ENCODE measurements at places on chromosomes 1 and 21.

GRCh38 chr1:67601955-67602354, 83.0 kb upstream of the GADD45A start:
- DNase-seq: no peak

DNA sequence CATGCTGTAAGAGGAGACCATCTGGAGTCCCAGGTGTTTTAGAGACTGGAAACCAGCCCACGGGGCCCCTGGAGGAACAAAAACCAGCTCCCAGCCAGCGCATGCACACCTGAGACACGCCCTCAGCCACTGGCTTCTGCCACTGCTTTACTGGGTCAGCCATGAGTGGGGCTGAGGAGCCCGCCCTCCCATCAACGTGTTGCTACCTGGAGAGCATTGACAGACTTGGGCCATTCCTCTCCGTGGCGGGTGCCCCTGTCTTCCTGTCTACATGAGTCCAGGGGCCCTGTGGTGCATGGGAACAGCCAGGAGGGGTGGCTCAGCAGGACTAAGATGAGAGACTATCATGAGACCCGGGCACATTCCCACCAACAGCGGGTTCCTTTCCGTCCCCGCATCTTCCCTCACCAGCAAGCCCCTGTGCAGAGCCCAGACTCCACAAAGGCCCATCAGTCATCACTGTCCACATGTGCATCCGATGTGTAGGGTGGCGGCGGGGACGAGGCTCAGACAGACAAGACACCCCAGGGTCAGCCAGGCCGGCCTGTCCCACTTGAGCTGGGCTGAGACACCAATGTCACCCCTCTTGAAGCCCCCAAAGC, 45.4 kb upstream of the POFUT2 start:
- no peak for DNase-seq

- DNase-seq: peak; percentile 64
Observed at GRCh38 chr1:168603501-168604110, 27.2 kb downstream of the XCL1 start.

GRCh38 chr21:46159841-46160656, 4.7 kb upstream of the FTCD start:
- no peak for DNase-seq

DNA sequence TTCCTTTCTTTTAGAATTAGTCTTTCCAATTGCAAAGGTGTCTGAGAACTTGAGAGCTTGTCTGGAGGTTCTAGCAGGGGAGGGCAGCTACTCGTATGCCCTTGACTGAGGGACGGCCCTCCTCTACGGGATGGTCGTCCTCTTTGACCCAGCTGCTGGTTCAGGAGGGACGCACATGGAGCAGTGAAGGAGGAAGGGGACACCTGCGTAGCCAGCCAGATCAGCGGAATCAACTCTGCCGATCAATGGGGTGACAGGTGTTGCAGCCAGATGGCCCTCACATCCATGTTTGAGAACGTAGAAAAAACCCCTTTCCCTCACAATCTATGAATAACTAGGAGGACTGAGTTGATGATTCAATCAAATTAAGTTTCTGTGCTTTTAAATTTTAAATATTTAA, 15.7 kb upstream of the A3GALT2 start:
- no peak for DNase-seq

- no peak for DNase-seq
Observed at GRCh38 chr1:245389873-245390272, 235.1 kb downstream of the KIF26B start.

DNA sequence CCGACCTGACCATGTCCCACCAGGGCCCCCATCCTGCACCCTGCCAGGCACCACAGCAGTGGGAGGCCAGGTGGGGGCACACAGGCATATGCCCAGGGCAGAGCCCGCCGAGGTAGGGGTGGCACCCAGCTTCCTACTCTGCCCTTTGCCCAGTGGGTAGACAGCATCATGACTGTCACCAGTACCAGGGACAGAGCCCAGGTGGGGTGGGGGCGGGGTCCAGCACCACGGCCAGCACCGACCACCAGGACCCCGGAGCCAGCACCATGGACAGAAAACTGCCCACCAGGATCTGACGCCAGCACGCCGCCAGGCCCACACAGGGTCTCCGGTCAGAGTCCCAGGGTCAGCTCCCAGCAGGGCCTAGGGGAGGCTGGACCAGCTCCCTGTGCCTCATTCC, 3.8 kb downstream of the TAS1R3 start:
- no peak for DNase-seq

DNA sequence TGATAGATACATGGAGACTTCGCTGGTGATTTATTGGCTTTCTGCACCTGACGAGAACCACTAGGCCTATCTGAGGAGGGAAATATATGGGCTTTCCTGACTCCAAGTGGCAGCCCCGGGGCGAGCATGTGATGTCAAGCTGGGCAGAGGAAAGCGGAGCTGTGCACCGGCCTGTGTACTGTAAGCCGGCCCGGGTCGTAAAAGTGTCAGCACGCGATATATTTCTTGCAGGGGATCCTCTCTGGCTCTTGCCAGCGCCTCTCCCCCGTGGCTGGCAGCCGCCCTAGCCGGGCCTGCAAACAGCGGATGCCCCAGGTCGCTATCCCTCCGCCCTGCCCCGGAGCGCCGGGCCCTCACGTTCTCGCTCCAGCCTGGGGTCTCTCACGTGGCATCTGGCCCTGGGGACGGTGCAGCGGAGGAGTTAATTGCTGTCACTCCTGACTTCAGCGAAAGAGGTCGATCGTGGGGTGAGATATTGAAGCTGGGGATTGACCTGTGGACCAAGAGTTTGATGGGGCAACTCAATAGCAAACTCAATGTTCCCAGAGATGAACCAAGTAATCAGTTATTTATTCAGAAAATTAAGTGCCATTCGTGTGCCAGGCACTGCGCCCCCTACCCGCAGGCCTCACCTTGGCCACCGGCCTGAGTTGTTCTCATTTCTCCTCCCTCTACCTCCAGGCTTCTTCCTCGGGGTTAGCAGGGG, 41.0 kb upstream of the HAO2 start:
- peak; percentile 8 for DNase-seq

- no peak for DNase-seq
Observed at GRCh38 chr1:230211436-230212145, 144.6 kb downstream of the GALNT2 start.

DNA sequence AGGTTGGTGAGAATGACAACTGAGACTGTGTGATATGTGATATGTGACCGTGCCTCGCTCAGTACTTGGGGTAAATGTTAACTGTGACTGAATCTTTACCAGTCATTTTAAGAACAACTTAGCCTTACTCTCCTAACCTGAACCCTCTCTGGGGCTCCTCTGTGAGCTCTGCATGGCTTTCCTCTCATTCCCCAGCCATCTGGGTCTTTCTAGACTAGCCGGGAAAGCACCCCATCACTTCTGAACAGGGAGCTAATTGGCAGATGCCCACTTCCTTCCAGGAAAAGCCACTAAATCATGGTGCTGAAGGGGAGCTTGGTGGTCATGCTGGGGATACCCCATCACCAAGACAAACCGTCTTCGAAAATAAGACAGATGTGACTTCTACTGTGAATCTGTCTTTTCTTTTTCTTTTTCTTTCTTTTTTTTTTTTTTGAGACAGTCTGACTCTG, 16.5 kb upstream of the FOXO6 start:
- no peak for DNase-seq

DNA sequence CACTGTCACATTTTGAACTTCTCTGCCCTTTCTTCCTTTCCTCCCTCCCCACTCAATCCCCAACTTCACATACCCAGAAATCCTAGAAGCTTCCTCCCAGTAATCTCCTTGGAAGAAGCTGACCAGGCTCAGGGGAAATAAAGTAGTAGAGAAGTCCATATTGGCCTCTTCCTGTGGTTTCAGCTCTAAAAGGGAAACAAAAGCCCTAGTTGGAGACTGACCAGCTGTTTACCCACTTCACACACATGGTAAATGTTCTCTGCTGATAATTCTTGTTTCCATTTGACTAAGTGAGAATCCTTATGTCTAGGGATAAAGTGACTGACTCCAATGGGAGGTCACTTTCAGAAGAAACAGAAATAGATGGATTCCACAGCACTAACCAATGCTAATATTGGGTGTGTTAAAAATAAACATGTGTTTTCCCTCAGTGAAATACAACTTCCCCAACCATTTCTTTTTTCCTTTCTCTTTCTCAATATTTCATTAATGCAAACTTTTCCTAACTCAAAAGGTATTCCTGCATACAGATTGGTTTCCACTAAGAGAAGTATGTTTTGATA, 178.9 kb upstream of the DPT start:
- DNase-seq: no peak

- no peak for DNase-seq
Observed at GRCh38 chr1:78286686-78287085, 204.1 kb upstream of the PTGFR start.

DNA sequence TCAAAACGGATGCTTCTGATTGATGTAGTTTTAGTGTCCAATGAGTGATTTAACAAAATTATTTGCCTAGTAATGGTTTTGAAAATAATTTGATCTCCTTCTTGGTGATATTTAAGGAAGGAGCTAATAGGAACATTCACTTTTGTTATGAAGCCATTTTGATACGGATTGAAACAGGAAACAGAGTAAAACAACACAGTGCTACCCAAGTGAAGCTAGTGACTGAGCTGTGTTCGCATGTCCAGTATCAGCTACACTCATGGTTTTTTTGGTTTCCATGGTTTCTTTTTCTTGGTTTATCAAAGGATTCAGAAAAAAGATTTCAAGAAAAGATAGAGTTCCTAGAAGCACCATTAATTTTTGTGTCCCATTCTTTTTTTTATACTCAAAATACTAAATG, 40.1 kb upstream of the PLEKHO1 start:
- no peak for DNase-seq

GRCh38 chr1:84726593-84727499, 36.6 kb upstream of the SSX2IP start:
- DNase-seq: no peak

- no peak for DNase-seq
Observed at GRCh38 chr1:110455151-110455550, 4.2 kb downstream of the PROK1 start.

DNA sequence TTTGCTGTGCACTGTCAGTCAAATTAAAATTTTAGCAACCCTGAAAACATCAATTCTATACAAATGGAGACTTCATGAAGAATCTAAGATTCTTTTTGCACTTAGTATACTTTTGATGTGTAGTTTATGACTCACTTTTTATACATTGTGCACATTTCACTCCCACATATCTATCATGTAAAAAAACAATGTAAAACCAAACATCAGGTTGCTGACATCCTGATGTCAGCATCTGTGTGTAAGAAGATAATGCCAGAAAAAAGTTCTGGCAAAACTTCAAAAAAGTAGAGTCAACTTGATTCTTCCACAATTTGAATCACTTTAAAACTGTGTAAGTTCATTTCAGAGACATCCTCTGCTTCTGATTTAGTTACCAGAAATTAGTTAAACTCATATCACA, 115.7 kb downstream of the CENPF start:
- no peak for DNase-seq

DNA sequence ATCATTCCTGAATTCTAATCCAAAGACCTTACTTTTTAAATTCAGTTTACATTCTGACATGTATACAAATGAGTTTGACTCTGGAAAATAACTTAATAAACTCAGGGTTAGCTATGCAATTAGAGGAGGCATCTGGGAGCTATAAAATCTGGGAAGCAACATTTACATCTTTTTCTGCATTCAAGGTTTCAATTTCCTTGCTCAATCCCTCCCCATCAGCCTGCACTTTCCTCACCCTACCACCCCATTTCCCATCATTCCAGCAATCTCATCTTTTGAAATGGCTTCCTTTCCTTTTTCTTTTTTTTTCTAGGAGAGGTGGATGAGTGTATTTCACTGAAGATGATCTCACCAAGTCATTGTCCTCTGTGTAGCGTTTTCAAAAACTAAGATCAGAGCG, 65.3 kb upstream of the BEND5 start:
- no peak for DNase-seq

GRCh38 chr1:1400576-1401456, 1.7 kb upstream of the CCNL2 start:
- DNase-seq: no peak

GRCh38 chr1:25146451-25146855, 85.8 kb downstream of the SYF2 start:
- DNase-seq: no peak

DNA sequence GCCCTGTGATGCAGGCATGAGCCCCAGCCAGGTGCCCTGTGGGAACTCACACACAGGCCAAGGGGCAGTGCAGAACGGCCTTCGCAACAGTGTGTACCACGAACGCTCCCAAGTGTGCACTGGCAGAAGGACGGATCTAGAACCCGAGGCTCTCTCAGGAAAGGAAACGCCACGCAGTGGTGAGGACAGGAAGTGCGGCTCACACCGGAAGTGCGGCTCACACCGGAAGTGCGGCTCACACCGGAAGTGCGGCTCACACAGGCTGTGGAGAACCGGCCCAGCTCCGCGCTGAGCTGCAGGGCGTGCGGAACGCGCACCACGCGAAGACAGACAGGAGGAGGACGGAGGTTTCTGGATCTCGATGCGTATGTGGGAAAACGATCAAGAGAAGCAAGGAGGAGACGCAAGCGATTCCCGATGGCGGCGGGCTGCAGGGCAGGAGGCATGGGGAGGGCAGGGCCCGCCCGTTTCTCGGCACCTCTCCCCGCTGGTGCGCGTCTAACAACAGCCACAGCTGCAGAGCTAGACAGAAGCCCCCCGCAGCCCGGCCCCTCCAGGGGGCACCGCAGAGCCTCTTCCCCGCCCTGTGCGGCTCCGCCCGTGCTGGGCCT, 35.9 kb upstream of the TMEM52 start:
- DNase-seq: no peak

- no peak for DNase-seq
Observed at GRCh38 chr21:44456915-44457736, 1.8 kb downstream of the LRRC3 start.

DNA sequence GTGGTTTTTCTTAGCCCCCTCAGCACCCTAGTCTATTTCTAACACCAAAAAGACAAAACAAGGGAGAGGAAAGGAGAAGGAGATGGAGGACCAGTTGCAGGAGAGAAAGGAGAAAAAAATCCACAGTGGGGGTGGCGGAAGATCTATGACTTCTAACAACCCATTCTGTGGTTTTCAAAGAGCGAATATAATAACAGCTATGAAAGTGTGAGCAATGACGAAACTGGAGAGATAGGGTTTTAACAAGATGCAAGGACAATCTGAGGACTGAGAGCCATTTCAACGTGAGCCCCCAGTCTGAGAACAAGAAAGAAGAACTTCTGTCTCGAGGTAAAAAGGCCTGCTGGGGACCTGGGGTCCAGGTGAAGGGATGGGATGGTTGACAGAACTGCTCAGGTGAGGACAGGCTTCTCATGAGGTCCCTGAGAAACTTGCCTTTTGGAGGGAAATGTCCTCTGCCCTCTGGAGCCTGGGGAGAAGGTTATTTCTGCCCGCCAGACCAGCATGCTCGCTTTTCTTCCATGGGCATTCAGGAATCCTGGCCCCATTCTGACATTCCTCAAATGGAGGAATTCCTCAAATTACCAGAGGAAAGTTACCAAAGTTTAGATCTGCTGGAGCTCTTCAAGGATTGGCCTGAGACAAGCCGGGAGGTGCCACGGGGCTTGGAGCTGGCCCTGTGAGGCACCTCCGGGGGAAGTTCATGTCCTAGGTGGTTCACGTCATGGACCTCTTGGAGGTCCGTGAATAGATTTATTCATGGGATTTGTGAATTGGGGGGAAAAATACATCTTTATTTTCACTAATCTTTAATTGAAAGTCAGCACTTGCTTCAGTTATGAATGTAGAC, at the start of gene CD160:
Gene CD160, plus strand, starts transcription at position 270 of the 850 bp plus-strand sequence. CDS start 8,829 bp downstream, outside the sequence.
- no peak for DNase-seq
